Mesenchymal stem cell (in vitro differentiated cells and primary cell): ENCODE measurements at places on chromosomes 7 and 10.

- peaks cover 2% of the 10 kb centered on the region for H3K4me1 ChIP-seq
- H3K36me3 ChIP-seq: no peaks in the 10 kb centered on the region
- no peak overlapping the region for H3K27ac ChIP-seq
- no peak for DNase-seq
Observed at GRCh38 chr7:45202625-45203024, 45.0 kb downstream of the RAMP3 start.

DNA sequence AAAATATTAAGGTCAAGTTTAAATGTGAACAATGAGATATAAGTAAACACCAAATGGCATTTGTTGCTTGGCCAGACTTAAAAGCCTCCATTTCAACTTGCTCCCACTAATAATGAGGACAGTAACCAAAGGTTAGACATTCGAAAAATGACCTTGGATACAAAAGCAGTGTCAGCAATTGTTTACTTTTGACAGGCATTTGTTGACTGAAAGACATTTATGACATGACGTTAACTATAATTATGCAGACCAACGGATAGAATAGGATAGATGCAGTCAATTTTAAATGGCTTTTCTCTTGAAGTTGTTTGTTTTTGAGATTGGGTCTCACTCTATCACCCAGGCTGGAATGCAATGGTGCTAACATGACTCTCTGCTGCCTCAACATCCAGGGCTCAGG, 6.3 kb upstream of the WNT16 start:
- no peaks in the 10 kb centered on the region for H3K36me3 ChIP-seq
- H3K27me3 ChIP-seq: peaks cover 6% of the 10 kb centered on the region
- no peak for DNase-seq
- H3K4me3 ChIP-seq: no peak overlapping the region

DNA sequence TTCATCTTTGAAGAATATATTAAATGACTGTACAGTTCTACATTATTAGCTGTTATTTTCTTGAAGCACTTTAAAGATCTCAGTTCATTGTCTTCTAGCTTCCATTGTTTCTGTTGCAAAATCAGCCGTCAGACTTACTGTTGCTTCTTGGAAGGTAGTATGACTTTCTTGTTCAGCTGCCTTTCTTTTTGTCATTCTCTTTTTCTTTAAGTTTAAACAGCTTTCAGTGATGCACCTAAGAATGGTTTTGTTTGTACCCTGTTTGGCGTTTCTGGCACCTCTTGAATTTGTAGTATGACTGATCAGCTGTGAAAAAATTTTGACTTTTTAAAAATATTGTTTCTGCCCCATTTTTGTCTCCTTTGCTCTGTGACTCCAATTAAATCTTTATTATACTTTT, 9.3 kb downstream of the MKLN1 start:
- peak; percentile 45 for DNase-seq
- no peaks in the 10 kb centered on the region for H3K27me3 ChIP-seq
- no peak overlapping the region for H3K4me3 ChIP-seq

- H3K4me1 ChIP-seq: no peaks in the 10 kb centered on the region
- no peak overlapping the region for H3K27ac ChIP-seq
- no peak for DNase-seq
- no peaks in the 10 kb centered on the region for H3K36me3 ChIP-seq
- no peak overlapping the region for H3K4me3 ChIP-seq
Observed at GRCh38 chr10:8088504-8088903, 34.0 kb downstream of the GATA3 start.

- H3K27me3 ChIP-seq: no peaks in the 10 kb centered on the region
- no peak for DNase-seq
- no peaks in the 10 kb centered on the region for H3K4me1 ChIP-seq
- no peak overlapping the region for H3K4me3 ChIP-seq
- H3K36me3 ChIP-seq: peaks cover 2% of the 10 kb centered on the region
Observed at GRCh38 chr7:91957823-91958222, 17.2 kb downstream of the AKAP9 start.

DNA sequence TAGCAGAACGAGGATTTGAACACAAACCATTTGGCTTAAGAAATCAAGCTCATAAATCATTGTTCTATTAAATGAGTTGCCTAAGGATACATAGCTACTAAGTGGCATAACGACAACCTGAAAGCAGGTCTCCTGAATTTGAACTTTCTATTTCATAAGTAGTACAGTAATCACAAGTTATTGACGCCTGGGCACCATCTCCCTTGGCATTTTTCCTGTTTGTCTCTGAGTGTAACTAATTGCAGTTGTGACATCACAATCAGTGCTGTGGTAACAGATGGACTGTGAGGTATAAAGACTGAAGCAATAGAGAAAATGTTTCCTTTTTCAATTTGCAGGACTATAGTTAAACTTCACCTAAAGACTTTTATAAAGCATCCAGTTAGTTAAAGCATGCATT, 6.4 kb upstream of the CSTF2T start:
- no peak overlapping the region for H3K4me3 ChIP-seq
- no peaks in the 10 kb centered on the region for H3K4me1 ChIP-seq
- no peak for DNase-seq
- H3K27ac ChIP-seq: no peak overlapping the region
- no peaks in the 10 kb centered on the region for H3K36me3 ChIP-seq
- H3K27me3 ChIP-seq: no peaks in the 10 kb centered on the region
